Skeletal muscle cell (primary cell): ENCODE measurements at places on chromosomes 12 and 14.

GRCh38 chr12:108884116-108885012, 4.5 kb downstream of the DAO start:
- DNase-seq: no peak

DNA sequence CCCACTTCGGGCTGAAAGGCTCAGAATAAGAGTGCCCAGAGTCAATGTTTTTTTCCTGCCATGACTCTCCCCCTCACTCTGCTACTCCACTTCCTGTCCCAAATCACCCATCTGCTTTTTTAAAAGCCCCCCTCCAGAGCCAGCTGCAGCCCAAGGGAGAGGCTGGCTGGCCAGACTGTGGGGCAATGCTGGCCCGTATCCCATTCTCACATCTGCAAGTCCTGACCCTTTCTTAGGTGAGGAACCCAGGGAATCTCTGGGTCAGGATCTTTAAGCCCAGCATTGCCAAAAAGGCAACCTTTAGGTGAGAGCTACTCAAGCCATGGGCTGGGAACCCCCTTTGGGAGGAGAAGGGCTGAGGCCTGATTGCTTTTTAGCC, 1.7 kb upstream of the ITGA5 start:
- DNase-seq: no peak

GRCh38 chr14:36452860-36453259, 67.2 kb downstream of the NKX2-1 start:
- DNase-seq: no peak

DNA sequence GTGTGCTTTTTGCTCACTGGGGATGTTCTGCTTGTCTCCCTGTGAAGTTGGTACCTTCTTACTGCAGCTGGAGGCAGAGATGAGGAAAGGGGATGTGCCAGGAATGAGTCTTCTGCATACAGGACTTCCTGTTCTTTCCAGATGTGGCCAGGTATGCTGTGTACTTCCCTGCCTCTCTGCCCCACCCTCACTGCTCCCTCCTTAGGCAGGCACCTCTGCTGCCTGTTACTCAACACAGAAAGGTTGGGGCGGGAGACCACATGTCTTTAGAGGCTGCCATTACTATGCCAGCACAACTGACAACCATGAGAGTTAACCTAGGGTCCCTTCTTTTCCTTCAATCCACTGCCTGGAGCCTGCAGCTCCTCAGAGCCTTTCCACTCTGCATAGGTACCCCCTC, 2.0 kb upstream of the OAS3 start:
- no peak for DNase-seq

GRCh38 chr12:89382328-89382727, 30.0 kb upstream of the DUSP6 start:
- DNase-seq: no peak

GRCh38 chr12:106303202-106303820, 778 bp downstream of the TCP11L2 start:
- DNase-seq: peak; percentile 21

GRCh38 chr14:98822917-98823316, 449.1 kb downstream of the BCL11B start:
- DNase-seq: no peak

- DNase-seq: no peak
Measured at GRCh38 chr12:96516472-96517430, 27.4 kb downstream of the CFAP54 start.

GRCh38 chr12:27984275-27984674, 11.7 kb upstream of the PTHLH start:
- DNase-seq: no peak

- DNase-seq: no peak
Measured at GRCh38 chr14:53533384-53533970, 380.4 kb upstream of the DDHD1 start.

DNA sequence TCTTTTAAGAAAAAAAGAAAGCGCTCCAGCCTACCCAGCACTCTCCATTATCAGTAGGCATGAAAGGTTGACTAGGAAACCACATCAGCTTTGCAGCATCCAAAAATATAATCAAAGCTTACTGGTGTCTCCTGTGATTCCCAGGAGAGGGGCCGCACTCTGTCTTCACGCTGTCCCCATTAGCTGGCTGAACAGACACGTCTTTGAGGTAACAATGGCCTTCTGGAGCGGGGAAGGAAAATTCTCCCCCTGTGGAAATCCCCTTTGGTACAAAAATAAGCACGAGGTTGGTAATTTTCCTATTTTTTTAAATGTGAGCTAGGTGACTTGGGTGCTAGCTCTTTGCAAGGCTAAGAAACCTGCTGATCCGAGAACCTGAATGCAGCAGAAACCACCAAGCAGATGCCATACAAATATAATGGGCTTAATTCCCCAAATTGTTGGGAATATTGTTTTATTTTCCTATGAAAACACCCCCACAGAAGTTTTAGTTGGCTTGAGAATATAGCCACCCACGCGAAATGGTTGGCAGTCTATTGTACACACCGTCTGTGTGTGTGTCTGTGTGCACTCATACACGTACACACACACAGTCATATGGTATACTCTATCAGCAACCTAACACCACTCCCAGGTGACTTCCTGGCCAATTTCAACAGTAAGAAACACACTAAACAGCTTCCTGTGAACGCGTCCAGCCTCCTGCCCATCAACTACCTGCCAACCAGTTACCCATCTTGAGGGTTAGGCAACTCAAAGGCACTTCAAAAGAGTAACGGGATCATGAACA, 71.2 kb downstream of the KSR2 start:
- no peak for DNase-seq

DNA sequence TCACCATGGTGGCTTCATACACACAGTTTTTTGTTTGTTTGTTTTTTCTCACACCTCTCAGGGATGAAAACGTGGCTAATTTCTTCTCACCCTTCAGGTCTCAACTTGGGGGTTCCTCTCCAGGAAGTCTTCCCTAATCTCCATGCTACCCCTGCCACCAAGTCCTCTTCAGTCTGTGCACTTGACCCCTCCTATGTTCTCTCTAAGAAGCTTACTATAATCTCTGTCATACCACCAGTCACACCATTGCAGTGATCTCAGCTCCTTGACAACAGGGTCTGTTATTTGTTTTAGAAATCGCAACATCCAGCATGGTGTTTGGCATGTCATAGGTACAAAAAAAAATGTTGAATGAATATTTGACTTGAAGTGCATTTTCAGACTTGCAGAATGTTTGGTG, 83.4 kb downstream of the PRORP start:
- no peak for DNase-seq

GRCh38 chr12:108638141-108638827, 4.6 kb upstream of the SELPLG start:
- no peak for DNase-seq

- DNase-seq: no peak
Measured at GRCh38 chr12:3362737-3363136, 128.3 kb upstream of the PRMT8 start.

DNA sequence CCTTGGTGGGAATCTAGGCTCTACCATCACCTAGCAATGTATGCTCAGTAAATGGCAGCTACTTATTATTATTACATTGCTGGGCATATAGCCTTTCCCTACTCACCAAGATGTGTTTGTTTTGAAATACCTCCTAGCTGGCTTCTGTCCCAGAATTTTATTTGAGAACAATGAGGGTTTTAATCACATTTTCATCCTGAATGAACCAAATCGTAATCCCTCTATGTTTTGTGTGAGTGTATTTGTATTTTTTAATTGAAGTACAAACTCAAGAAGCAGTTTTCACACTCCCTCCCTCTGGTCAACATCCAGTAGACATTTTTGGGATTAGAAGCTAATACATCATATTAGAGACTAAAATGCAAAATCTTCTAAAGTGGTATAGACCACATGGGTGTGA, 7.6 kb downstream of the SLC7A8 start:
- DNase-seq: no peak

DNA sequence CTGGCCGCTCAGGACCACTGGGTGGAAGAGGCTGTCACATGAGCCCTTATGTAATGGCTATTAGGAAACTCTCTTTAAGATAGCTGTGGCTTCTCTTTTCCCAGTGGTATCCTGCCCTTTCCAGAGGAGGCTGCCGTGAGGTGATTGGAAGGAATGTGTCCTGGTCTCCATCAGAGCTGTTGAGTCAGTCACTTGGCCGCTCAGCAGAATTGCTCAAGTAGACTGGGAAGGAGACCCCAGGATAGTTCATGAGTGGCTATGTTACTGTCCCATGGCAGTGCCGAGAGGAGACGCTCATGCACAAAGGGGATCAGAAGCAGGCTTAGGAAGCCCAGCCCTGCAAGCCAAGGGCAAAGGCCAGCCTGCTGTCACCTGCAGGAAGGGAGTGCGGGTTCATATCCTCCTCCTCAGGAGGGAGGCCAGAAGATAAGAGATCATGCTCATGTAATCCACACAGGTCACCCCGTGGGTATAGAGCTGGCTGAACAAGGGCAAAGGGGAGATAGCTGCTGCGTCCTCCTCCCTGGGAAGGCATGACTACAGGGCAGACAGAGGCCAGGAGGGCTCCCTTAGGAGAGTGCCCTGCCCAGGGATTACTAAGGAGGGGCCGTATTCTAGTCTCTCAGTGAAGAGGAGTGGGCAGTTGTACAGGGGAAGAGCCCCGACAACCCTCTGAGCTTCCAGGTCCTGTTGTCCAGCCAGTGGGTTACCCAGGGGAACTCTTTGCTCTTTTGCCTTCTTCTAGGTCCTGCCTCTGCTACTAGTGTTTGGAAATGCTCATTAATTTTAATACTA, 137.0 kb upstream of the MAX start:
- DNase-seq: peak; percentile 81

GRCh38 chr14:102029956-102030355, 56.9 kb downstream of the HSP90AA1 start:
- DNase-seq: no peak

DNA sequence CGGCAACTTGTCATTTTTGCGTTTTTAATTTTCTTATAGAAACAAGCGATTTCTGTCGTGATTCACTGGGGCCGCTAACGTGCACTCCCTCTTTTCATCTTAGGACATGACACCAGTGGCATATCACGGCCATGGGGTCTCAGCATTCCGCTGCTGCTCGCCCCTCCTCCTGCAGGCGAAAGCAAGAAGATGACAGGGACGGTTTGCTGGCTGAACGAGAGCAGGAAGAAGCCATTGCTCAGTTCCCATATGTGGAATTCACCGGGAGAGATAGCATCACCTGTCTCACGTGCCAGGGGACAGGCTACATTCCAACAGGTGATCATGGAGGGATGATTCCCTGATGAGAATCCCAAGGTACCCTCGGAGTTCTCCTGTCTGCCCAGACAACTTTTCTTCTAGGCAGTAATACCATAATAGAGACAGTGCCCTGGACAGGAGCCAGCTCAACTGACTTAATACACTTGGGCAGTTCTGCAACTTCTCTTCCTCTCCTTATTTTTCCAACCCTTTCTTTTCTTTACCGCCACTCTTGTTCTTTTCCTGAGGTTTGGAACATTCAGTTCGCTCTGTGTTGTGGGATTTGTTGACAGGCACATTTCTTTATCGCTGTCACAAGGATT, 821 bp downstream of the TMEM106C start:
- no peak for DNase-seq

DNA sequence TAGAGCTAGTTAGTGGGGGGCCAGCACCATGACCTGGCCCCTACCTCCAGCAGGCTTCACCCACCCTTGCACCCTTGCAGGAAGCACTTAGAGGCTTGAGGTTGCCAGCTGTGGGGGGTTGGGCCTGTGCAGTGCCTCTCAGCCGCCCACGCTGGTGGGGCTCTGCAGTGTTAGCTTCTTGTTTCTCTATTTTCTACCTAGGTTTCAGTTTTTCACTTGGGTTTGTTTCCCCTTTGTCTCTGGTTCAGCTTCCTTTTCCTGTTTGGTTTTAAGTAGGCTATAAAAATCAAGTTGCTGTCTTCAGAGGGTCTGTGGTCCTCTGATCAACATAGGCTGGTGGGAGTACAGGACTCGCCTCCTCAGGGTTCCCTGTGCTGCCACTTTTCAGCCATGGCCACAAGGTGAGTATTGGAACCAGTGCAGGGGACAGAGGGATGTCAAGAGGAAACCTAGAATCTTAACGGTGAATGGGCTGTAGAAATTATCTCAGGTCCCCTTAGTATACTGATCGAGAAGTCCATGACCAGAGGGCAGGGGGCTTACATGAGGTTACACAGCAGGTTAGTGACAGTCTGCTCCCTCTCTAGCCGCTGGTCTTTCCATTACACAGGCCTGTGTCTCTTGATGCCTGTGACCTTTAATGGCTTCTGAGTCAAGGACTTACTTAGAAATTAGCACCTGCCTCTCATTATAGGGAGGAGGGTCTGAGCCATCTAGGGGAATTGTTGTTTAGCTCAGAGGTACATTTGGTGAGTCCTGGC, at the start of gene EVL:
TSS of gene EVL (plus strand) at position 312 of the 761 bp plus-strand sequence. CDS start at position 391, 79 bp downstream.
- DNase-seq: no peak

DNA sequence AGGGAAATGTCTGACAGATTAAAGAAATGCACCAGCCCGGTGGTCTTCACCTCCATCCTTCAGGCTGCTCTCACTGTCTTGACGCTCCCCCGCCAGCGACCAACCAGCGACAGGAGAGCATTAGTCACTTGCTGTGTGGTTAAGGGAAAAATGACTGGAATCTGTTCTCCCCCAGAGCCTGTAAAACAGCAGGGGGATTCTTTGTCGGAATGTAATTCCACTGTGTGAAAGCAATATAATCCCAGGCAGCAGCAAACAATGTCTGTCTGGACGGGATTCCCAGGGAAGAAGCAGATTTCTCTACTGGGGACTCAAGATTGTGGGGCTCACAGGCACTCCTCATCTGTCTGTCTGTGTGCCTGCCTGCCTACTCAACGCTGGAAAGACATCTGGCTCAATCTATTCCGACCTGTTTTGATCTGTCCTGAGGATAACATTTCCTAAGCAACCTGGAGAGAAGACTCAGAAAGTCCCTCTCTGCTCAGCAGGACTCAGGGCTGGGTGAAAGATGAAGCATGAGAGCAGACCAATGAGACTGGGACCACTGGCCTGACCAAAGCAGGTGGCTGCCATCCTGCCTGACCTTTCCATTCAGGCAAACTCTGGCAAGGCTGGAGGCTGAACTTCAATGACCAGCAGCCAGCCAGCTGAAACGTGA, 54.6 kb downstream of the NUAK1 start:
- DNase-seq: peak; percentile 67

GRCh38 chr12:131159660-131160059, 206.0 kb downstream of the ADGRD1 start:
- no peak for DNase-seq

DNA sequence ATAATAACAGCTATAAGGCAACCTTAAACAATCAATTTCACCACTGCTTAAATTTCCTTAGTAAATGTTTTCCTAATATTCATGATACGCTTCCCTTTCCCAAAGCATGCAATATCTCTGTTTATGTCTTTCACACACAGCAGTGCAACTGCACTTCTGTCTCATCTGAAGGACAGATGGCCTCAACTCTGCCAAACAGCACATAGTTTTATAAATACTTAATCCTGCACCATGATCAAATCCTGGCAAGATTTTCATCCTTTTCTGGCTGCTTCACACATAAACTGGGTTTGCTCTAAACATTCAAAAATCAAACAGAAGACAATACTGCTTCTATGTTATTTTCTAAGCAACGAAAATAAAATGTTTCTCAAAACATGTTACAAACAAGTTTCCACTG, 266.3 kb downstream of the ITPR2 start:
- no peak for DNase-seq
